ENCODE measurements at places on chromosomes 6 and 20.

DNA sequence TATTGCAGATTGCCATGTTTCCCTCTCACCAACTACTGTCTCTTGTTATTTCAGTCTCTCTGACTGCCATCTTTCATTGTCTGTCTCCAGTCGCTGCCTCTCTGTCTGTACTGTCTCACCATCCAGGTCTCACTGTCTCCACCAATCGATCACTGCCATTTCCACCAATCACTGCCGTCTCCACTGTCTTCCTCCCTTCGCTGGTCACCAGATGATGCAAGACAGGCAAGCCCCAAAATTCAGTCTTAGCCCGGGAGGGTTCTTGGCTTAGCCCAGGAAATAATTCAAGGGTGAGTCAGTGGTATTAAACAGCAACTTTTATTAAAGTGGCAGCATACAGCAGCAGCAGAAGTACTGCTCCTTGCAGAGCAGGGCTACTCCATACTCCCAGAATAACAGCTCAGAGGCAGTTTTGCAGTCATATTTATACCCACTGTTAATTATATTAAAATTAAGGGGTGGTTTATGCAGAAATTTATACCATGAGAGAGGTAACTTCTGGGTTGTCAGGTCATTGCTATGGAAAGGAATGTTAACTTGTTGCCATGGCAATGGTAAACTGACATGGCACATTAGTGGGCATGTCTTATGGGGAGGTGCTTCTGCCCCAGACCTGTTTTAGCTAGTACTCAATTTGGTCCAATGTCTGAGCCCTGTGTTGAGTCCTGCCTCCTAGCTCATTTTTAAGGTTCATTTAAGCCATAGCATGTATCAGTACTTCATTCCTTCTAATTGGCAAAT lies 23.0 kb upstream of the ECHDC1 start:
- DNase-seq, result no peak

- DNase-seq, result no peak
Measured at GRCh38 chr6:169801396-169802160, 50.2 kb downstream of the ERMARD start.

- no peak for DNase-seq
Measured at GRCh38 chr6:13395272-13396237, 67.2 kb upstream of the TBC1D7 start.

DNA sequence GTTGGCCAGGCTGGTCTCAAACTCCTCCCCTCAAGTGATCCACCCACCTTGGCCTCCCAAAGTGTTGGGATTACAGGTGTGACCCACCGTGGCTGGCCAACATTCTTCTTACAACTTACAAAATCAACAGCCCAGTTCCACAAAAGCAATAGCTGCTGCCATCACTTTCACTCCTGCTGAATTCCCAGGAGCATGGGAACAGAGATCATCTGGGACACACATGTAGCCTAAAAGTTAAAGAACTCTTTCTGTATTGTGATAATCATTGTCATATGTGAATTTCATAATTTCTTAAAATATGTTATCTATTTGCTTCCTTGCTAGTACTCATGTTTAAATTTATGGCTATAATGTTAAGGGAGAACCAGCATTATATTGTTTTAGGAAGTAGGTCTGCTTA lies 51.7 kb downstream of the NCOA6 start:
- DNase-seq, result no peak

DNA sequence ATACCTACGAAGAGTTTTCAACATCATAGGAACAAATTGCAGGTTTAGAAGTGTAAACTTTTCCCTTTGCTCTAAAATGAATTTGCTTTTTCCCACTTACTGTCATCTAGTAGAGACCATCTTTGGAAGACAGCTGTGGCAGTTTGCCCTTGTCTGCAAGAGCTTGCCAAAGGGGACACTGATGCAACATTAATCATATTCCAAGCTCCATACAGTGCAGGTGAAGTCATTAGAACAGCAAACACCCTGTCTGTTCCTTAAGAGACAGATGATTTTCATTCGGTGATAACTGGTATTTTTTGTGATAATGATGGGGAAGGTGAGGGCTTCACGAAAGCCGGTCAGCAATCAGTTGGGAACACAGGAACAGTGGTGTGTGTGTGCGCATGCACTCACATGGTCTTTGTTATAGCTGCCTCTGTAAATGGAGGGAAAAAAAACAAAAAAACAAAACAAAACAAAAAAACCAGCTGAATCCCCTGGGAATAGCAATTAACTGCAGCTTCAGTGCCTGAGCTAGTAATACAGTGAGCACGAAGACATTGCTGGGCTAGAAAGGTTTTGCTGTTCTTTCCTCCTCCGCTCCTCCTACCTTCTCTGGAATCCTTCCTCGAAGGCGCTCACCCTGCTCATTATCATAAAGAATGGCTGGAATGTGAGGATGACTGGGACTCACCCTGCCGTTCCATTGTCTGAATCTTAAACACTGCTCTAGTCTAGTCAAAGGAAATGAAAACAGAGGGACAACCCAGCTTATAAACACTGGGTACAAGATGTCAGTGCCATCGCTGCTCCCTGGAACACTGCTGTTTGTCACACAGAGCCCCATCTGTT lies 35.2 kb upstream of the KIF13A start:
- no peak for DNase-seq

- no peak for DNase-seq
Measured at GRCh38 chr20:58246346-58246745, 17.9 kb upstream of the ANKRD60 start.

GRCh38 chr6:168884050-168884645 lies 369.5 kb downstream of the THBS2 start:
- DNase-seq, result no peak

- DNase-seq, result no peak
Measured at GRCh38 chr20:61391812-61392520, 139.9 kb downstream of the CDH4 start.

DNA sequence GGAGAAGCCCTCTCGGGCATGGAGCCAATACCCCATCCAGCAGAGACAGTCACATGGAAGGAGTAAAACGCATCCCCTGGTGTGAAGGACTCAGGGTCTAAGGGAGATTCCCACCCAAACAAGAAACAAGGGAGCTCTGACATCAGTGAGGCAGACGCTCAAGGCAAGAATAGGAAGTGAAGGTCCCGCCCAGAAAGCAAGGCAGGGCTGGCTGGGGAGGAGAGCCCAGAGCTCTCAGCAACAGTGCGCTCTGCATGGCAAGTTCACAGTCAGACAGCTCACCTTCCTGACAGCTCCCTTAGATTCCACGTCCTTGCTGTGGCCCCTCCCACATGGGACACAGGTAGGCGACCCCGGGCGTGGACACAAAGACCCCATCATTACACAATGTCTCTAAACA lies 85.6 kb downstream of the TTLL2 start:
- DNase-seq, result no peak

GRCh38 chr6:138109042-138109997 lies 2.1 kb upstream of the PERP start:
- DNase-seq, result peak; percentile 64

GRCh38 chr6:160273196-160273595 lies 14.6 kb upstream of the SLC22A2 start:
- DNase-seq, result no peak

DNA sequence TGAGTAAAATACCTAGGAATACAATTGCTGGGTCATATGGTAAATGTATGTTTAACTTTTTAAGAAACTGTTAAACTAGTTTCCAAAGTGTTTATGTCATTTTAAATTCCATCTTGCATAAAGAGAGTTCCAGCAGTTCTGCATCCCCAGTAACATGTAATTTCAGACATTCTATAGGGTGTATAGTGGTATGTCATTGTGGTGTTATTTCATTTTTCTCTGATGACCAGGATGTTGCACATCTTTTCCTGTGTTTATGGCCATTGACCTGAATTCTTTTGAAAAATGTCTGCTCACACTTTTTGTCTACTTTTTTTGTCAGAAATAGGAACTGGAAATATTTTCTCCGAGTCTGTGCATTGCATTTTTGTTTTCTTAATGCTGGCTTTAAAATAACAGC lies 128.9 kb downstream of the TMEM200A start:
- no peak for DNase-seq

DNA sequence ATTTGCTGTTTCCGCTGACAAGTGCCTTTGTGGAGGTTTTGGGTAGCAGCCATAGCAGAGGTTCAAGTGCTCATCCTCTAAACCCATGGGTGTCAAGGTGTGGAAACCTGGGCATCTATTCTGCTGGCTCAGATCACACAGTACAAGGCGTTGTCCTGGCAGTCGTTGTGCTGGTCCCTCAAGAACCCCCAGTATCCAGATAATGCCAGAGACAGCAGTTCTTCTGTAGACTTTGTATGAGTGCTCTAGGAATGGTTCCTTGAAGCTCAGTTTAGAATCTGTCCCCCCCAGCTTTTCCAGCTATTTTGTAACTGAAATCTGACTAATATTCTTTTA lies 655.7 kb upstream of the MAP3K7 start:
- DNase-seq, result no peak

DNA sequence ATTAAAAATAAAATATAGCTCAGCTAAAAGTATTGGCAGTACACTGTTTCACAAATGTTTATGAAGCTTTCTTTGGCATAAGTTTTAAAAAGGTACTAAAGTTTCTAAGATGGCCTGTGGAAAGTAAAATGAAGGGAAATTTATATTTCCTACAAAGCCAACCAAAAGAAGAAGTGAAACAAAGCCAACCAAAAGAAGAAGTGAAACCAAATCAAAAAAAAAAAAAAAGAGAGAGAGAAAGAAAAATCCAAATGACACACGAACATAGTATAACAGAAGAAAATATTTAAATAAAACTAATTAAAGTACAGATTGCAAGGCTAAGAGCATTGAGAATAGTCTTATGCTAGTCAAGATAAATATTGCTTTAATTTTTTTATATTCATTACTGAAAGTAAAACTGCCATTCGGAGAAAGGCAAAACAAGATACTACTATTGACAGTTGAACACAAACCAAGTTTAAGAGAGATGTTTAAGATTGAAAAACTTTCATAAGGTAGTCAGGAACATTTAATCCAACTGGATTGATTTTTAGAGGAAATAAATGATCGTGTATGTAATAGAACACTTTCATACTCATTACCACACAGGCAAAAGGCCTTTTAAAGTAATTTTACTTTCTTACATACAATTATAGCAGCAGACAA lies 12.8 kb upstream of the KHDRBS2 start:
- no peak for DNase-seq

- DNase-seq, result no peak
Measured at GRCh38 chr6:34489207-34489805, 23.4 kb downstream of the PACSIN1 start.

- no peak for DNase-seq
Measured at GRCh38 chr20:38161412-38161774, 3.7 kb downstream of the TGM2 start.
